Activated gamma-delta T cell treated with Interleukin-2 at 50 U/mL for 16 hours (primary cell): ENCODE measurements at places on chromosomes 4 and X.

- no peak for DNase-seq
These were observed 47.2 kb upstream of the RBPJ start for GRCh38 chr4:26273616-26273980.

GRCh38 chrX:29299684-29300083, 712.4 kb downstream of the IL1RAPL1 start:
- DNase-seq: no peak

DNA sequence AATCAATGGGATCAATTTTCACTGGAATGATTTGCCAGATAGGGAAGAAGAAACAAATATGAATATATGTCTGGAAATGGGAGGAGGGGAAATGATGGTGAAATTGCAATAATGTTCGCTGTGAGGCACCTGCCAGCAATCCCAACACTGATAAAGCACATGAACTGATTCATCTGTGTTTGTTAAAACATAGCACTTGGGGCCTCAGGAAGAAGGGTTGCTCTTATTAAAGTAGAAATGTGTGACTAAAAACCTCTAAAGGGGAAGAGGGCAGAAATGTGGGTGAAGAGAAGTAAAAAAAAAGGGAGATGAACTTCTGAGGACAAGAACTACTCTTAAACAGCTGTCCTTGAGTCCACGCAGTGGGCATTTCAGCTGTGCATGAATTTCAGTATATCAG, 101.4 kb downstream of the C4orf51 start:
- DNase-seq: no peak

DNA sequence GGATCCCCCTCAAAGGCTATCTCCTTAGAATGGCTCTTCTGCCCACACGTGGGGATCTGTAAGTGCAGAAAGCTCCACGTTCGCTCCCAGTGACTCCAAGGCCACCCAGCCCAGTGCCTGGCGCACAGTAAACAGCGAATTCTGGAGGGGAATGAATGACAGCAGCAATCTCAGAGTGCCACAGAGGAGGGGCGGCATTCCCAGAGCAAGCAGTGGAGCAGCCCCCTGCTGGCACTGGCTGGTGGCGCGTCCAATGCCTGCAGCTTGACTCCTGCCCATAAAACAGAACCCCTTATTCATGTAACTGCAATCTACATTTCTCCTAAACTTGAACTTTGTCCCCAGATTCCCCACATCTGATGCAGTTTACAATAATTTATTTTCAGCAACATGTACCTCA, 6.9 kb upstream of the HELT start:
- peak; percentile 11 for DNase-seq
